ENCODE measurements at places on chromosomes 4 and X.

GRCh38 chr4:124804584-124804983, 92.1 kb upstream of the ANKRD50 start:
- DNase-seq = no peak

DNA sequence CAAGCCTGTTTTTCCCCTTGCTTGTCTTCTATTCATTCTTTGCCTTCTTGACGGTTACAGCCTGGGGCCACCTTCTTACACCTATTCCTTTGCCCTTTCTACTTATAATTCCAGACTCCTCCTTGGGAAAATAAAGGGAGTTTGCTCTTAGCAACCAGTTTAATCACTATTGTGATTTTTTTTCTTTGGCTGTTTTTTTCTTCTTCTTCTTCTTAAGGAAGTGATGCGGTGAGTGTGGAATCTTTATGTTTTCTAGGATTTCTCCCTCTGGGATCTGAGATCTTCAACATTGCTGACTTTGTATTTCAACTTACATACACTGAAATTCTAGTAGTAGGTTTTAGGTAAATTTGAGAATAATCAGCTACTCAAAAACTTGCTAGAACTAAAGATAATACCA, 1.1 kb upstream of the KLHL13 start:
- DNase-seq = no peak

DNA sequence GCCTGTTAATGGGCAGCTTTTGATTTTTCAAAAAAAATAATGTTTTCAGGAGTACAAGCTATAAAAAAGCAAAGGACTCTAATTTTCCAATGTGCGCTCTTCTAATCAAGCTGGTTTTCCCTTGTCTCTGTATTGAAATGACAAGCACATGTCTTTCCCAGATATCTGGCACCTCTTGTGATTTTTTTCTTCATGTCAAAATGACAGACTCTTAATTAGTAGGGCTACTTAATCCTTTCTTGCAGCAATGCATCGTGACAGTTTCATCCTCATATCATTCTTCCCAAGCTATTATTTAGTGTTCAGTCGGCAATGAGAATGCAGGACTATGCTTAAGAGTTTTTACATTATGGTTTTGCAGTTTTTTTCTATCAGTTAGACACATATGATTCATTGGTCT, 139.5 kb downstream of the MAGEC1 start:
- DNase-seq = no peak

GRCh38 chrX:81537723-81538122, 335.8 kb downstream of the SH3BGRL start:
- no peak for DNase-seq

- DNase-seq = no peak
These were observed 3.2 kb downstream of the MAPK10 start for GRCh38 chr4:86356425-86357210.

DNA sequence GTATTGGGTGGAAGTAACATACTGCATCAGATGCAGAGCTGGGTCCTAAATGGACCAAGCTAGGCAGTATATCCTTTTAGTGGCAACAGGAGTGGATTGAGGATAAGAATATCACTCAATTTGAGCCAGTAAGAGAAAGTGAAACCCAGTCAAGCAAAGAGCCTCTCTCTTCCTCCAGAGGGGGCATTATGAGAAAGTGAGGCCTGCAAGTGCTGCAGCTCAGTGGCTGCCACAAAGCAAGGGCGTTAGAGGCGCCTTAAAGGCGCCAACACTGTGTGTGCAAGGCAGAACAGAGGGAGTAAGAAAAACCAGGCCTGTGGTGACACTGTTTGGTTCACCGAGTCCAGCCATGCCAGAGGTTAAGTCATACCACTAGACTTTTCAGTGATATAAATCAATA, 17.5 kb downstream of the STX18 start:
- no peak for DNase-seq

- DNase-seq = no peak
These were observed 763.8 kb upstream of the AADAT start for GRCh38 chr4:170853422-170854021.

DNA sequence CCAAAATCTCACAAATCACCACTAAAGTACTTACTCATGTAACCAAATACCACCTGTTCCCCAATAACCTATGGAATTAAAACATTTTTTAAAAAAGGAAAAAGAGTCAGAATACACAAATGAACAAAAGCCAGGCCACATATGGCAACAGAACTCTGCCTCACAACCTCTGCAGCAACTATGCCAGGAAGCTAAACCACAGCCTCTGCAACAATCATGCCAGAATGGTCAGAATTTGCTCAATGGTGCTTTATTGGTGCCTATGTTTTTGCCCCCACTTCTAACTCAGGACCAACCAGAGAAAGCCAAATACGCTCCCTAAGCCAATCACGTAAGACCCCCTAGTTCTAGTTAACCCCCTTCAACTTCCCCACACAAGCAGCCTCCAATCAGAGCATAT, 69.6 kb downstream of the HOPX start:
- DNase-seq = no peak

DNA sequence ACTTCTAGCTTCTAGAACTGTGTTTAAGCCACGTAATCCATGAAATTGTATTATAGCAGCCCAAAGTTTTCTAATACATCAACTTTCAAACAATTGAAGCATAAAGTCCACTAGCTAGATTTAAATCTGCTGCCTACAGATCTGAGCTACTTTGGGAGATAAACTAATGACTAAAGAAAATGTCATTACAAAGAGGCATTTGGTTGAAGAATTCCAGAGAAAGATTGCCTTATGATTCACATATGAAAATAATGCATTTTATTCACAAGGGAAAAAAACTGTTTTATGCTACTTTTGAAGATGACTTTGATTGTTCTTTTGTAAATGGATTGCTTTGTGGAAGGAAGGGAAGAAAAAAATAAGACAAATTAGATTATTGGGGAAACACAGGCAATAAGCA, 124.1 kb upstream of the SLIT2 start:
- no peak for DNase-seq

- DNase-seq = no peak
These were observed 289.8 kb downstream of the ARHGAP10 start for GRCh38 chr4:148021686-148022085.

DNA sequence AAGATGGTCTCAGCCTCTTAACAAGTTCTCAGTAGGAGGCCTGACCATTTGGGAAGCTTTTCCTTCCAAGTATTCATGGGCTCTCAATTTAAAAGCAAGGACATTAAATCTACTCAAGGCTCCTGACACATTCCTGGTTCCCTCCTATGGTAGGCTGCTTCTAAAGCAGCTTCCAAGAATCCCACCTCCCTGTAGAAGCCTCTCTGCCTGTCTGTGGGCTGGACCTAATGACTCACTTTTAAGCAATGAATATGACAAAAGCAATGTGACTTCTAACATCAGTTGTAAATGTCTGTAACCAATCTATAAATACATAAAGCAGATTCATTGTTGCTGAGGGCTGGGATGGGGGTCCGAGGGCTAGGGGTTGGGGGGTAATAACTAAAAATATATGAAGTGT, 99.5 kb upstream of the FAM9B start:
- DNase-seq = no peak

DNA sequence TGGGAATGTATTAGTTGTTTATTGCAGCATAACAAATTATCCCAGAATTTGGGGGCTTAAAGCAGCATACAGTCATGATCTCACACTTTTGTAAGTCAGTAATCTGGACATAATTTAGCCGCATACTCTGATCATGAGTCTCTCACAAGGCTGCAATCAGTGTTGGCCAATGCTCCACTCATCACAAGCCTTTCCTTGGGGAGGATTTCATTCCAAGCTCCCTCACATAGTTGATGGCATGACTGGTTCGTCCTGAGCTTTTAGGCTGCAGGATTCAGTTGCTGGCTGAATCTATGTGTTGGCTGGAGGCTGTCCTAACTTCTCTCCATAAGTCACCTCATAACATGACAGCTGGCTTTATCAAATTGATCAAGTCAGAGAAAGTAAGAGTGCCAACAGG, 1568.6 kb upstream of the PCDH7 start:
- DNase-seq = no peak

- peak; percentile 38 for DNase-seq
These were observed 4.7 kb downstream of the RASGEF1B start for GRCh38 chr4:81466841-81467671.

DNA sequence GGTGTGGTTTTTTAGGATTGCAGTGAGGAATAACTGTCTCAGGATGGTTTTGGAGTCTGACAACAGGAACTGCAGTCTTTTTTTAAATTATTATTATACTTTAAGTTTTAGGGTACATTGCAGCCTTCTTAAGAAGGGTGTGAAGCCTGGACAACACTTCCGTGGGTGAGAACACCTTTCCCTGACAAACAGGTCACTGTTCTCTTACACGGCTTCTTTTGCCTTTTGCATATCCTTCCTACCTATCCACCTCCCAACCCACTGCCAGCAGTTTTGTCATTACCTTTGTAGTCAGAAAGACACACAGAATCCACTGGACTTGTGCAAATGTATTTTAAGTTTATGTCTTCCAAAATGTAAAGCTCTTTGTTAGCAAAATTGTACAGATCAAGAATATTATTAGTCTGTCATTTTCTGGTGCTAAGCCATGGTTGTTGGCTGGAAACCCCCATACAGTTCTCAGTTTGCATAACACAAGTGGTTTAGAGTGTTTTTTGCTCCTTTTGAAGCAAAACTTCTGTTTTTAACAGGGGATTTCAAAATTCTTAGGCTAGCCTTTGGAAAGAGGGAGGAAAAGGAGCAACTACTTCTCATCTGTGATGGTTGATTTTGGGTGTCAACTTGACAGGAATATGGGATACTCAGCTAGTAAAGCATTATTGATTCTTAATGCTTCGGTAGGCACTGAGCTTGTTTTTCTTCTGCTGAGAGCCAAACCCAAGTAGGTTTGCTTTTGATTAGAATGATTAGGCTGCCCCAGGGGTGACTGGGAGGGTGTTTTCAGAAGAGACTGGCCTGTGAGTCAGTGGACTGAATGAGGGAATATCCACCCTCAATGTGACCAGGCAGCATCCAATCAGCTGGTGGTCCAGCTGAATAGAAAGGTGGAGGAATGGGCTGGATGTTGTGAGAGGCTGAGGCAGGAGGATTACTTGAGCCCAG, 29.4 kb upstream of the KLHL2 start:
- DNase-seq = no peak

- no peak for DNase-seq
These were observed 109.5 kb downstream of the DDX60 start for GRCh38 chr4:168208957-168209614.

All from stimulated activated CD4-positive, alpha-beta T cell treated with anti-CD3 and anti-CD28 coated beads, Interleukin-15, amount 100 ng/mL, for 48 hours (primary cell).